RWPE1 (cell line): ENCODE measurements at places on chromosomes 5 and 9.

DNA sequence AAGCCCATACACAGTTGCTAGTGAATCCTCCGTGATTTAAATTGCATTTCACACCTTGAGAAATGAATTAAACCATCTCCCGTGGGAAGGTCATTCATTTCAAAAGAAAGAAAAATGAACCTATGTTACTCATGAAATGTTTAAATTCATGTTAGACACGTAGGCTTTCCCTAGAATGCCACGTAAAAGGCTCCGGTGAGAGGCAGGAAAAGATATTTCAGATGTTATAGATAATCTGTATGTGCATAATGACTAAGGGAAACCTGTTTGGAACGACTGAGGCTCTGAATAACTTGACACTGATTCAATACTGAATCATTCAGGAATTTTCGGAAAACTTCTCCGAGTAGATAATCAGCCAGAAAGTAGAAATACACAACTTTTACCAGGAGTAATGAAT, 134.3 kb upstream of the ICE1 start:
- peak; percentile 79 for DNase-seq

DNA sequence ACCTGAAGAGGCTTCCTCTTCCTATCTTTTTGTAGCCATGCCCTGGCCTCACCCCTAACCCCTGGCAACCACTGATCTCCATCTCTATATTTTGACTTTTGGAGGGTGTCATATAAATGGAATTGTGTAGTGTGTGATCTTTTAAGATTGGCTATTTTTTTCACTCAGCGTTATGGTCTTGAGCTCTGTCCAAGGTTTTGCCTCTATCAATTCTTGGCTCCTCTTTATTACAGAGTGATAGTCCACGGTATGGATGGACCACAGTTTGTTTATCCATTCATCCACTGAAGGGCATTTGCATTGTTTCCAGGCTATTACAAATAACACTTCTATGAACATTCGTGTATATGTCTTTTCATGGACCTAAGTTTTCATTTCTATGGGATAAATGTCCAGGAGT, 209.8 kb upstream of the IER5L start:
- no peak for DNase-seq

DNA sequence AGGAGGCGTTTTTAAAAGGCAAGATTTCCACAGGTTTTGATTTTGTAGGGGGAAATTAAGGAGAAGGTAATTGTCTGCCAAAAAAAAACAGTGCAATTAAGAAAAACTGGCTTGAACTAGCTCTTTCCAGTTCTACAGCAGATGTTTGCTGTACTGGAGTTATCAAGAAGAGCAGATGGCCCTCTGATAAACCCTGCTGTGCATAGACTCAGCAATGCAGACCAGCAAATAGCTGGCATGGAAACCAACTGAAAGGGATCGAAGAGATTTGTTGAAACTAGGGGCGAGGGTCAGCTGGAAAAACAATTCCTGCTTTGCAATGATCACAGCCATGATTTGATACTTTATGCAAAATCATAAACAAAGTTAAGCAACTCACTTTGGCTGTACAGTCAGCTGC, 17.8 kb upstream of the BHMT start:
- no peak for DNase-seq

- no peak for DNase-seq
Measured at GRCh38 chr5:25858019-25858418, 1180.4 kb downstream of the CDH9 start.

DNA sequence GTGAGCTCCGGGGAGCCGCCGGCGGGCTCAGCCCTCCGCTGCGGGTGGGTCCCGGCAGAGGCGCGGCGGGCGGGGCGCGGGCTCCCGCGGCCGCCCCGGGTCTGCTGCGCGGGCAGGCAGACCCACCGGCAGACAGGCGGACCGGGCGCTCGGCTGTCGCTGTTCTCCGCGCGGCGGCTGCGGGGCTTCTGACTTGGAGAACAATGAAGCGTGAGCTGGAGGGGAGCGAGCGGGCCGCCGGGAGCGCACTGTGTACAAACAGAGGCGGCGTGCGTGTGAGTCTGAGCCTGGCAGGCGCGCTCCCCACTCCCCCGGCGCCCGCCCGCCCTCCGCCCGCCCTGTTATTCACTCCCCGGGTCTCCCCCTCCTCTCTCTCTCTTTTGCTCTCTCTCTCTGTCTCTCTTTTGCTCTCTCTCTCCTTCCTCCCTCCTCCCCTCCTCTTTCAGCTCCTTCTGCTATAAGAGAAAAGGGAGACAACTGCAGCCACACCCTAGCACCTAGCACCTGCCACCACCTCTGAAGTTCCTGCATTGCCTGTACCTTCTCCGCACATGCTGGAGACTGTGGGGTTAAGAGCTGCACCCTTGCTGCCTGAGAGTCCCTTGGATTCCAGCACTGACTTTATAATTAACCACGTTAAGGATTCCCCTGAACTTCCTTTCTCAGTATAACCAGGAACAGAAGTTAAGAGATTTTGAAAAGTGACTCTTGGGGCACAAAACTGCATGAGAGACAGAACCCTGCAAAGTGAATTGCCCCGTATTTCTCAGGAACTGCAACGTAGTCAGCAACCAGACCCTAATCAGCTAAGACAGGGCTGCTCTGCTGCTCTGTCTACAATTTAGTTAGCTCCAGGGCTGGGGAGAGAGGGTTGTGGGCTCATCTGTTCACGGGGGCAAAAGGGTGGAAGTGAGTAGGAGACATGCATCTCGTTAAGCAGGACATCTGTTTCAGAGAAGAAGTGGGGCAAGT, at the start of gene EDIL3:
EDIL3 (minus strand) TSS at position 277 of the 972 bp plus-strand sequence. CDS start 506 bp downstream, outside the sequence.
- DNase-seq: peak; percentile 30

DNA sequence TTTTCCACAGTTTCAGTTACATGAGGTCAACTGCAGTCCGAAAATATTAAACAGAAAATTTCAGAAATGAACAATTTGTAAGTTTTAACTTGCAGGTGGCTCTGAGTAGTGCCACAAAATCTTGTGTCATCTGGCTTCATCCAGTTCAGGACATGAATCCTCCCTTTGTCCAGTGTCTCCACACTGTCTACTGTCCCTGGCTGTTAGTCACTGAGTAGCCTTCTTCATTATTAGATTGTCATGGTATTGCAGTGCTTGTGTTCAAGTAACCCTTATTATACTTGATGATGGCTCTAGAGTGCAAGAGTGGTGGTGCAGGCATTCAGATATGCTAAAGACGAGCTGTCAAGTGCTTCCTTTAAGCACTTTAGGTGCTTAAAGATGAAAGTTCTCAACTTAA, 65.3 kb downstream of the CFAP95 start:
- DNase-seq: no peak

DNA sequence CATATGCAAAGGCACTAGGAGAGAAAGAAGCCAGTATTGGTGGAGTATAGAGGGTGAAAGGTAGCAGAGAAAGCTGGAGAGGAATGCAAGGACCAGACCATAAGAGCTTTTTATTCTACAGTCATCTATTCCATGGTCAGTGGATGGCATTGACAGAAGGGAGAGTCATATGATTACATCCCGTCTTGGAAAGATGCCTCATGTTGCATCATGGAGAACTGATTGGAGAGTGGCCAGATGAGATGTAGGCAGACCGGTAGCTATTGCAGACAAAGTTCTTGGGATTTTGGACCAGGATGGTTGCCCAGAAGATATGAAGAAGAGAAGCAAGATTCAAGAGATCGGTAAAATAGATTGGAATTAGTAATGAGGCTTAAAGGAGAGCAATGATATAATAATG, 260.7 kb downstream of the CHSY3 start:
- peak; percentile 25 for DNase-seq

GRCh38 chr9:136565086-136565714, 19.4 kb upstream of the NOTCH1 start:
- no peak for DNase-seq

GRCh38 chr5:16935231-16936149, 598 bp downstream of the MYO10 start:
- peak; percentile 89 for DNase-seq

- peak; percentile 53 for DNase-seq
Measured at GRCh38 chr9:124218438-124218982, 39.2 kb upstream of the NEK6 start.

- DNase-seq: no peak
Measured at GRCh38 chr5:109345699-109346098, 64.1 kb downstream of the PJA2 start.

- no peak for DNase-seq
Measured at GRCh38 chr9:134208310-134208841, 44.0 kb upstream of the RNU6ATAC start.

DNA sequence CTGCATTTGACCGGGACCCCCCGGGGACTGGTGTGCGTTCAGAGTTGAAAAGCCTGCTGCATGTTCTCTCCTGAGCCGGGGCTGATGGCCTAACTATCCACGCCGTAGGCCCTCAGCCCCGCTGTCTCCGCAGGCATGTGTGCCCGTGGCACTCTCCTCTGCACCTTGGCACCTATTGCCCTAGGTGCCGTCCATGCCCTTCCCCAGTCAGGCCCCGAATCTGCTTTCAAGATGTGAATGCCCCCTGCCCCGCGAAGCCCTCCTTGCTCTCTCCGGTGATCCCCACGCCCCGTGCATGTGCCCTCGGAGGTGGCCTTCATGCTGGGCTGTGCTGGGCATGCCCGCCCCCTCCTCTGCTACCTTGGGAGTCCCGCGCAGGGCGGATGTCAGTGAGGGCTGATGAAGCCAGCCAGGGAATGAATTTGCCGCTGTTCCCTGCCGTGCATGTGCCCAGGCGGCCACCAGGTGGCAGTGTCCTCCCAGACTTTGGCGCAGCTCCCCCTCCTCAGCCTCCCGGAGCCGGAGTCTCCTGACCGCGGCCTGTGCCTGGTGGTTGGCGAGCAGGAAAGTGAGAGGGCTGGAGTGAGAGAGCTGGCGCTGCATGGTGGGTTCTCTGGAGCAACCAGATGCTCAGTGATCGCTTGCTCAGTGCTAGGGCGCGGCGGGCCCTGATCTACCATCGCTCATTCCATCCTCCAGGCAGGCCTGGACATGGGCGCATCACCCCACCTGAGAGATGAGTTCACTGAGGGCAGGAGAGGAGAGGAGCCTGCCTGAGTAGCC, 112.9 kb upstream of the LMX1B start:
- DNase-seq: peak; percentile 90

GRCh38 chr9:69755205-69755604, 4.6 kb downstream of the PTAR1 start:
- no peak for DNase-seq

- DNase-seq: no peak
Measured at GRCh38 chr9:134600836-134601638, 40.6 kb upstream of the COL5A1 start.

GRCh38 chr5:92581690-92582089, 999.3 kb downstream of the NR2F1-AS1 start:
- DNase-seq: no peak

- no peak for DNase-seq
Measured at GRCh38 chr9:75053869-75054268, 25.8 kb upstream of the CARNMT1 start.
